H1 (cell line): ENCODE measurements at places on chromosomes 3 and 15. TPM values are rescaled to one million over a fixed set of nuclear protein-coding genes. Genes with fewer than 3 reads are reported as not detected.

DNA sequence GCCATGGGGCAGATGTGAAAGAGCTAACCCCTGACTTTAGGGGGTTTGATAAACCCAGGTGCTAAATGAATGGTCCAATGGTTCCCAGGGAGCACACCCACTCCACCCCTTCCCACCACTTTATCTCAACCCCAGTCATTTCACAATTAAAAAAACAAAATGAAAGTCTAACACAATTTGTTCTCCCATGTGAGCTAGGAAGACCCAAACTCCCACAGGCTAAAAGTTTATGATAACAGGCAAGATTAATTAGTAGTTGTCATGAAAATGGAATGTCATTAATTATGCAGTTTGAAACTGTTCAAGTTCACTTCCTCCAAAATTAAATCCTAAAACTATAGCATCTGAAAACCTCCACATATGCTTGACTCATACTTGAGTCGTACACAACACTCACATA is 63.3 kb upstream of the TPM1 start:
- H3K4me1 ChIP-seq = no peaks in the 10 kb centered on the region
- H3K4me3 ChIP-seq = no peak overlapping the region
- H3K27ac ChIP-seq = no peak overlapping the region
- H3K36me3 ChIP-seq = no peaks in the 10 kb centered on the region
- H3K27me3 ChIP-seq = no peaks in the 10 kb centered on the region

TRIM42 gene
- total RNA-seq = not detected in 2 replicates

PEAK1 gene
- total RNA-seq = 41.1 and 44.8 TPM in 2 replicates

SERINC4 gene
- total RNA-seq = not detected in 2 replicates

- no peak overlapping the region for H3K4me3 ChIP-seq
- H3K36me3 ChIP-seq = no peaks in the 10 kb centered on the region
- H3K27ac ChIP-seq = no peak overlapping the region
- DNase-seq = no peak
- peaks cover 11% of the 10 kb centered on the region for H3K27me3 ChIP-seq
- peaks cover 2% of the 10 kb centered on the region; the same call in 1 of the 2 replicates for H3K4me1 ChIP-seq
Measured at GRCh38 chr3:113218011-113218680, 6.8 kb downstream of the BOC start.

- no peaks in the 10 kb centered on the region for H3K27me3 ChIP-seq
- no peak overlapping the region for H3K4me3 ChIP-seq
- no peak for DNase-seq
Measured at GRCh38 chr15:22903427-22903826, 65.0 kb downstream of the NIPA2 start.

DNA sequence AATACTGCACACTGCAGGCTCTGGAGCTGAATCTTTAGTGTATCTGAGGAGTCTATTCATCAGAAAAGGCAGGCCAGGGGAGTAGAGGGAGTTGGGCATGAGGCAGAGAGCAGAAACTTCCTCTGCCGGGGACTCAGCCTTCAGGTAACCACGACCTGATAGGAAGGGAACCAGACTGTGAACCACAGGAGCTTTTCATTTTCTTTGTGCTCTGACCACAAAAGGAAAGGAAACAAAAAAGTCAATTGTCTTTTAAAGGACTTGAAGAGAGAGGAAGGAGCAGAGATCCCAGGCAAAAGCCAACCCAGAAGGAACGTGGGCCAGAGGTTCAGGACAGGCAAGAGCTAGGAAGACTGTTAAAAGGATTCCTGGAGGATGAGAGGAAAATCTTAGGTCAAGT is 573.3 kb downstream of the EPHB1 start:
- no peak overlapping the region for H3K27ac ChIP-seq
- H3K36me3 ChIP-seq = no peaks in the 10 kb centered on the region
- no peaks in the 10 kb centered on the region for H3K4me1 ChIP-seq
- no peak overlapping the region for H3K4me3 ChIP-seq
- DNase-seq = no peak

- H3K4me1 ChIP-seq = no peaks in the 10 kb centered on the region; the same call in 1 of the 2 replicates
- DNase-seq = no peak
- H3K36me3 ChIP-seq = no peaks in the 10 kb centered on the region
- H3K27me3 ChIP-seq = no peaks in the 10 kb centered on the region
- no peak overlapping the region for H3K4me3 ChIP-seq
Measured at GRCh38 chr3:11549580-11550140, 94.1 kb downstream of the VGLL4 start.

- no peak for DNase-seq
- H3K27me3 ChIP-seq = no peaks in the 10 kb centered on the region
- H3K36me3 ChIP-seq = no peaks in the 10 kb centered on the region
- H3K4me3 ChIP-seq = no peak overlapping the region
- no peak overlapping the region for H3K27ac ChIP-seq
Measured at GRCh38 chr3:63462732-63463131, 184.6 kb downstream of the SYNPR start.

DNA sequence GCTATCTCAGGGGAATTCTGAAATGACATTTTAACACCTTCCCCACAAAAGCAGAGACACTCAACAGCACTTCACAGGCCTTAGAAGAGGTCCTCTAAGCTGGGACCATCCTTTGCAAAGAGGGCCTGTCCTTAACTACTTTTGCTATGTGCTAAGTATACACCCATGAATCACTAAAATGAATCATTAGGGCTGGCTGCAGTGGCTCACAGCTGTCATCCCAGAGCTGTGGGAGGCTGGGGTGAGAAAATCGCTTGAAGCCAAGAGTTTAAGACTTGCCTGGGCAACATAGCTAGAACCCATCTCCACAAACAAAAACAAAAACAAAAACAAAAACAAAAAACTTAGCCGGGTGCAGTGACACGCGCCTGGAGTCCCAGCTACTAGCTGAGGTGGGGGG is 53.9 kb upstream of the MELTF start:
- H3K4me1 ChIP-seq = no peaks in the 10 kb centered on the region
- DNase-seq = no peak
- peaks cover 2% of the 10 kb centered on the region; the same call in 1 of the 2 replicates for H3K36me3 ChIP-seq
- H3K27me3 ChIP-seq = no peaks in the 10 kb centered on the region
- no peak overlapping the region for H3K4me3 ChIP-seq
- H3K27ac ChIP-seq = no peak overlapping the region

DNA sequence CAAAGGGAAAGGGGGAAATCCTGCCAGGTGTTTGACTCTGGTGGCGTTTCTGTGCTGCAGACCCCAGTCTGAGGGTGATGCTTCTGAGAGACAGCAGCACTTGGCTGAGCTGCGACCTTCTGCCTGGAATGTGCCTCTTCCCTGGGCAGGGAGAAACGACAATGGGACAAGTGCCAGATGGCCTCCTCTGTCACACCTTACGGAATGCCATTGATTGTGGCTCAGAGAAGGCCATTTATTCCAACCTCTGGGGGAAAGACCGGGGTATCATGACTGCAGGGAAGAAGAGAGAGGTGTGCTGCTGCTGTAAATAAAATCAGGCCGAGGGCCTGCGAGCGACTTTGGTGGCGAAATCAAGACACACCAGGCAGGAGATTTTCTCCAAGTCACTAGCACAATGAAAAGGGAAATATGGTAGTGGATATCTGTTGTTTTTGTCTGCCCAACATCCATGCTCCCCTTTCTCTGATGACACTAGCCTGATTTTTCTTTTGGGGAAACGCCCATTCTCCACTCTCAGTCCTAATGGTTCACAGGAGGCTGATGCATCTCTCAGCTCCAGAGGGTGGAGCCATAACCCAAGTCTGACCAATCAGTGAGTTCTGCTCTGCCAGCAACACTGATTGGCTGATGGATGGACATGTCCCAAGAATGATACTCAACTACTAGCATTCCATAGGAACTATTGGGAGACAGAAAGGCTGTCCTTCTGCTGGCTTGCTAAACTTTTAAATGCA is 336.1 kb downstream of the FOXP1 start:
- H3K27me3 ChIP-seq = no peaks in the 10 kb centered on the region
- no peak overlapping the region for H3K4me3 ChIP-seq
- H3K4me1 ChIP-seq = peaks cover 2% of the 10 kb centered on the region
- no peaks in the 10 kb centered on the region for H3K36me3 ChIP-seq
- H3K27ac ChIP-seq = 0 out of 2 replicates have a peak overlapping the region, but pooled peaks have one; percentile 16

SAXO2 gene
- 3.1 and 3.8 TPM in 2 replicates for total RNA-seq

DNA sequence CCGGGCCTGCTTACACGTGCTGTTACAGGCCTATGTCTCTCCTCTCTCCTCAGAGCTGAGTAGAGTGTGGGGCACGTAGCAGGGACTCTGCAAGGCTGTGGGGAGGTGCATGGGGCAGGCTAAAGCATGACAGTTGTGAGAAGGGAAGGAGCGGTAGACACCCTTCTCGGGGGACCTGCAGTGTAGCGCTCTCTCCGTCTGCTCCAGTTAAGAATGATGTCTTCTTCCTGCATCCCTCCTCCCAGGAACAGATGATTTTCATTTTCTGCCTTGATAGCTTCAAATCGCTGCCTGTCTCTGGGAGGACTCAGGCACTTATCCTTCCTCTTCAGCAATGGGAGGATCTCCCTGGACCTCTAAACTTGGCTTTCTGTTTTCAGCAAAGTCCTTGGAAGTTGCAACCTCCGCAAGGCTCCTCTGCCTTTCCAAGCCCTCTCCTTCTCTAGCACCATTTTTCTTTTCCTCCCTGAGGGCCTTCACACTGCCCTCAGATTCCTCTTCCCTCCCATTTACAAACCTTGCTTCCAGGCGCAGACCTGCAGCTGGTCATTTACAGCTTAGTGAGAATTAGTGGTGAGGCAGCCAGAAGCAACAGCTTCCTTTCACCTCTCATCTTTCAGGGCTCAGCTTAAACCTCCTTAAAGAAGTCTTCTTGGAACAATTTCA is 23.4 kb upstream of the TLE3 start:
- no peak for DNase-seq
- no peaks in the 10 kb centered on the region for H3K27me3 ChIP-seq
- no peaks in the 10 kb centered on the region for H3K36me3 ChIP-seq
- H3K4me3 ChIP-seq = no peak overlapping the region

GRCh38 chr3:66836363-66837152 is 161.5 kb upstream of the KBTBD8 start:
- no peaks in the 10 kb centered on the region for H3K27me3 ChIP-seq
- H3K4me3 ChIP-seq = no peak overlapping the region
- no peak overlapping the region for H3K27ac ChIP-seq
- no peak for DNase-seq
- H3K4me1 ChIP-seq = no peaks in the 10 kb centered on the region
- H3K36me3 ChIP-seq = no peaks in the 10 kb centered on the region

DNA sequence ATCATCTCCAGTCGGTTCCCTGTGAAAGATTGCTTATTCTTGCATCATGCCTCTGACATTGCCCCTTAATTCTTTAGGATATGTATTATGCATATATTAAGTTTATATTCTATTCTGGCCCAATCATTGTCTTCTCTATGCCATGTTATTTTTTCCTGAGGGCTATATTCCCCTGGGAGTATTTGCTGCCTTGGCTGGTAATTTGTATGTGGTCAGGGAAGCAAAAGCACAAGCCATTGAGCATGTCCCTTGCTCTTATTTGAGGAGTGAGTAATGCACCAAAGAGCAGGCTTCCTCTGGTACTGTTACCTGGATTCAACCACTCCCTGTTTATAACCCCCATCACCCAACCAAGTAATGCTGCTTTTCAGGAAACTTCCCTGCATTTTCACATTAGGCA is 36.3 kb downstream of the STAC start:
- no peaks in the 10 kb centered on the region for H3K4me1 ChIP-seq
- no peak for DNase-seq
- H3K27me3 ChIP-seq = no peaks in the 10 kb centered on the region
- no peak overlapping the region for H3K27ac ChIP-seq
- H3K36me3 ChIP-seq = no peaks in the 10 kb centered on the region

DNA sequence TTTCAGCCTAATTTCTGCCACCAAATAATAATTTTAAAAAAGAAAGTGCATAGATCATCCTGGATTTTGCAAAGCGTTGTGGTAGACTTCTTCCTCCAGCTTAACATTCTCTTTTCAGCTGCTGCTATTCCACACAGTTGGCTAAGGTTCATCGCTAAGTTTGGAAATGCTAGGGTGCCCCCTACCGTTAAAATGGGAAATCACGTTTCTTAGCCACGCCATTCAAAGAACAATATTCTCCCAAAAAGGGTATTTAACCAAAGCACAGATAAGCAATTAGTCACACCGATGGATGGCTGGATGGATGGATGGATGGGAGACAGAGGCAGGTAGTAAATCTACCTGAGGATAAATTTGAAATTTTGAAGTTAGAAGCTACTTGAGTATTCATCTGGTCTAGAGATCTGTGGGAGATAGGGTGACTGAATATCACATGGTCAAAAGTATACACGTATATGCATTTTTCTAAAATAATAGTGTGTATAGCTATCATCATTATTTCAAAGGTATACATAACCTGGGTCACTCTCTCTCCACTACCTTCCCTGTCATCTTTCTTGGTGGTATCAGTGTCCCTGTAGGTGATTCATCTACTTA is 67.2 kb downstream of the EFHB start:
- peak; percentile 41 for DNase-seq
- no peaks in the 10 kb centered on the region for H3K36me3 ChIP-seq
- H3K27me3 ChIP-seq = no peaks in the 10 kb centered on the region
- H3K4me3 ChIP-seq = no peak overlapping the region
- no peak overlapping the region for H3K27ac ChIP-seq

DNA sequence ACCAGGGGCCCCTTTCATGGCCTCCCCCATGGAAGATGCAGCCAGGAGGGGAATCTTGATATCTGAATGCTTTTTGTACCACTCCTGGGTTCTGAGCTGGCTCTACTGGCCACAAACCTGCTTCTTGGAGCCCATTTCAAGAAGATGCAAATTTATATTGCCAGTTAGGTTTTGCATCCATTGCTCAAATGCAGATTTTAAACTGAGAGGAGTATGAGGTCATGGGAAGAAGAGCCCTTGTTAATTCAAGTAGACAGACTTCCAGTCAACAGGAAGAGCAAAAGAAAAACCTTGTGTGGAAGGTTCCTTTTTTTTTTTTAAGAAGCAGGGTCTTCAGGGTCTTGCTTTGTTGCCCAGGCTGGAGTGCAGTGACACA is 133.5 kb downstream of the PDZRN3 start:
- no peak overlapping the region for H3K27ac ChIP-seq
- DNase-seq = no peak
- H3K27me3 ChIP-seq = no peaks in the 10 kb centered on the region

- no peak overlapping the region for H3K27ac ChIP-seq
- H3K4me1 ChIP-seq = no peaks in the 10 kb centered on the region
- no peak overlapping the region for H3K4me3 ChIP-seq
- no peak for DNase-seq
- no peaks in the 10 kb centered on the region for H3K36me3 ChIP-seq
Measured at GRCh38 chr3:20147361-20147760, 38.6 kb downstream of the SGO1 start.

DNA sequence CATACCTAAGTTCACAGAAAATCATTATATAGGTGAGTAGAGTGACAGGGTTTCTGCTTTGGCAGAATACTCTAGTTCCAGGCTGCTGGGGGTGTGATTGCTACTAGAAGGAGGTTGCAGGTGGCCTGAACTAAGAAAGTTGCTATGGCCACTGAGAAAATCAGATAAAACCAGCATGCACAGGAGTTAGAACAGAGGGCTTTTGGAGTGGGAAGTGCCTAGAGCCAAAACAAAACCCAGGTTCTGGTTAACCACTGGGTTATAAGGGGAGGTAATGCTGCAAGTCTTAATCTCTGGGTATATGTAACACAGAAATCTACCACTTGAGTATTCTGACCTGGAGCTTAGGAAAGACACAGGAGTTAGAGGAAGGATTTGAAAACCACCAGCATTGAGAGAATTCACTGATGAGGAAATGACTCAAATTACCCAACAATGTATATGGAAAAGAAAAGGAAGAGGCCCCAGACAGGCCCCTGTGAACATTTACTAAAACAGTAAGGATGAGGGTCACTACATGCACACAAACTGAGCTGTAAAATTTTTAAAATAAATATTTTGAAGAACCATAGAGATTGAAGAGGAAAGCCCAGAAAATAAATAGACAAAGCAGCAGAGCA is 60.0 kb downstream of the PLOD2 start:
- DNase-seq = no peak
- H3K4me3 ChIP-seq = no peak overlapping the region
- H3K27me3 ChIP-seq = no peaks in the 10 kb centered on the region
- H3K36me3 ChIP-seq = no peaks in the 10 kb centered on the region
- H3K27ac ChIP-seq = no peak overlapping the region
- no peaks in the 10 kb centered on the region for H3K4me1 ChIP-seq
